ENCODE measurements at places on chromosomes 3 and 15.
A peak's percentile ranks its signal among the peaks of the same experiment; 100 is the strongest.

DNA sequence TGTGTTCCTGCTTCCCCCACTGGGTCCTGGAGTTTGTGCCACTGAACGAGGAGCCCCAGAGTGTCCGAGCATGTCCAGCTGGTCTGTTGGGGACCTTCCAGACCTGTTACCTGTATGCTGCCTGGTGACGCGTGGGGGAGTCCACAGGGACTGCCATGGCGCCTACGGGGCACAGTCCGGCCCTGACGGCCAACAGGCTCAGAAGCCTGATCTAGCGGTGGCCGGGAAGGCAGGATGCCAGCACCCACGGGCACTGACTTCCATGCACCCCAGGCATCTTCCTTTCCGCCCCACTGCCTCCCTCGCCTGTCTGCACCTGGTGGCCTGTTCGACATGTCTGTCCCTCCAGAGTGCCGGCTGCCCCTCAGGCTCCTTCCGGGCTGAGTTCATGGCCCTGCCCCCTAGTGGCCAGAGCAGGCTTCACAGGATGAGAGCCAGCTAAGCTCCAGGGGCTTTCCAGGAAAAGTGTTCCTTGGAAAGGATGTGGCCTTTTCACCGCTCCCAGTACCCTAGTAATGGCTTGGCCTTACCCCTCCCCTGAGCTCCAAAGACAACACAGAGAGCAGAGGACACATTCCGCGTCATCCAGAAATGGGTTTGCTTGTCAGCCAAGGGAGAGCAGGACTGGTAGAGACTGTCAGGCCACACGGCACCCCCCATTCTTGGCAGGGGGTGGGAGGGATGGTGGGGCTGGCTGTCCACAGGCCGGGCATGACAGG lies 35.7 kb downstream of the NGRN start:
- DNase-seq: peak; percentile 46

GRCh38 chr3:11770477-11771391 lies 76.0 kb downstream of the TAMM41 start:
- DNase-seq: peak; percentile 90

- no peak for DNase-seq
Measured at GRCh38 chr3:141938011-141938500, 61.6 kb downstream of the ATP1B3 start.

DNA sequence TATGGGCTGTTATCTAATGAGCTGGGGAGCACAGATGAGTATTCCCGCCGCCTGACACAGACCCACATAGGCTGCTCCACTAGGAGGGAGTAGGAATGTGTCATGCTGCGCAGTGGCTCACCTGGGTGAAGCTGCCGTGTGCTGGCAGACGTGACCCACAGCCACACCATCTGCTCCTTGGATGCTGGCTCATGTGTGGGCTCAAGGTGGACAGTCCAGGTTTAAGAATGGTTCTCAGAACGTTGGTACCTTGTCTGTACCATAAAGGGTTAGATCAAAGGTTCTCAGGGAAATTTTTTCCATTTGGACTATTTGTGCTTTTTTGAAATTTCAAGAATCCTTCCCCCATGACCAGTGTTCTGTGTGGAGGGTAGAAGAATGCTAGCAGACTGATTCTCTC lies 338.9 kb upstream of the TRIM42 start:
- no peak for DNase-seq

DNA sequence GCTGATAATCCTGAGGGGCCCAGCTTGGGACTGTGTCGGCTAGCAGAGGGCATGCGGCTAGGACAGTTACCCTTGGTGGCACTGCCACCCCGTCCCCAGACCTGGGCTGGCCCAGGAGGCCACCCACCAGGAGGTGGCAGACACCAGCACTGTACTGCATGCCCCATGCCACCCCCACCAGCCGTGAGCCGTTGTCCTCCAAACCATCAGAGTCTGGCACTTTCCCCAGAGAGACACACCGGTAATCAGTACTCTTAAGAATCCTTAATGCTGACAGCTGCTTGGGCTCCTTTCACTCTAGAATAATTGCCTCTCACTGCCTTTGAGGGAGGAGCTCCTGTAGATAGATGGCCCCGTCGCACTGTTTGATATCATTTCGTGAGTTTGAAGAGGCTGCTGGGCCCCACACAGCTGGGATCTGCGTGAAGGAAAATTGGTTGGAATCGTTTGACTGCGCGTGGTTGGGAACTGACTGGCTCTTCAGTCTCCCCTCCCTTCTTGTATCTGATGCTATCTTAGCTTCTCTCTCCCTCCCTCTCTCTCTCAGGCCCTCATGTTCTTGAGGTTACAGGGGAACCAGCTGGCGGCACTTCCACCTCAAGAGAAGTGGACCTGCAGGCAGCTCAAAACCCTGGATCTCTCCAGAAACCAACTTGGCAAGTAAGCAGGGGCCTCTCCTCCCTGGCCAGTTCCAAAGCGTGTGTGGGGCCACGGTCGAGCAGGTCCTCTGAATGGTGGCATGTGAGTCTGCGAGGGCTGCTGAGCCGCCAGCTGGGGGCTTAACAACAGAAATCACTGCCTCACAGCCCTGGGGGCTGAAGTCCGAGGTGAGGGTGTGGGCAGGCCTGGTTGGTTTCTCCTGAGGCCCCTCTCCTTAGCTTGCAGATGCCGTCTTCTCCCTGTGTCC lies 94.9 kb downstream of the LRRK1 start:
- DNase-seq: peak; percentile 33

- DNase-seq: no peak
Measured at GRCh38 chr3:67421912-67422311, 232.5 kb downstream of the SUCLG2 start.

GRCh38 chr3:44280631-44281030 lies 38.9 kb downstream of the TOPAZ1 start:
- no peak for DNase-seq

- DNase-seq: no peak
Measured at GRCh38 chr3:62277986-62278385, 95.4 kb downstream of the FEZF2 start.

GRCh38 chr3:11774296-11774877 lies 72.3 kb downstream of the TAMM41 start:
- peak; percentile 16 for DNase-seq

DNA sequence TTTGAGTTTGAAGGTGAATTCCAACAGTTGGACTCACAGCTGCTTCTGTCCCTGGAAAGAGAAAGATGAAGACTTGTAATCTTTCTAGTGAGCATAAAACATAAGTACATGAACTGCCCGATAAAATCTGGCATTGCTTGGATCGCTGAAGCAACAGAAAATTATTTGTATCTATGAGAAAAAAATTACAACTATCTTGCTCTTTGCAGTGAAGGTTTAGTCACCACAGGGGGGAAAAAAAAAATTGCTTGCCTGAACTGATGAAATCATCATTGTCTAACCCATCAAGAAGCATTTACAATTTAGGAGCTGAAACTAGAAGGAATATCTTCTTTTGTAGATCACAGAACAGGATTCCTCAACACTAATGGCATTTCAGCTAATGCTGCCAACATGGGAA lies 20.0 kb downstream of the TMEM207 start:
- no peak for DNase-seq

DNA sequence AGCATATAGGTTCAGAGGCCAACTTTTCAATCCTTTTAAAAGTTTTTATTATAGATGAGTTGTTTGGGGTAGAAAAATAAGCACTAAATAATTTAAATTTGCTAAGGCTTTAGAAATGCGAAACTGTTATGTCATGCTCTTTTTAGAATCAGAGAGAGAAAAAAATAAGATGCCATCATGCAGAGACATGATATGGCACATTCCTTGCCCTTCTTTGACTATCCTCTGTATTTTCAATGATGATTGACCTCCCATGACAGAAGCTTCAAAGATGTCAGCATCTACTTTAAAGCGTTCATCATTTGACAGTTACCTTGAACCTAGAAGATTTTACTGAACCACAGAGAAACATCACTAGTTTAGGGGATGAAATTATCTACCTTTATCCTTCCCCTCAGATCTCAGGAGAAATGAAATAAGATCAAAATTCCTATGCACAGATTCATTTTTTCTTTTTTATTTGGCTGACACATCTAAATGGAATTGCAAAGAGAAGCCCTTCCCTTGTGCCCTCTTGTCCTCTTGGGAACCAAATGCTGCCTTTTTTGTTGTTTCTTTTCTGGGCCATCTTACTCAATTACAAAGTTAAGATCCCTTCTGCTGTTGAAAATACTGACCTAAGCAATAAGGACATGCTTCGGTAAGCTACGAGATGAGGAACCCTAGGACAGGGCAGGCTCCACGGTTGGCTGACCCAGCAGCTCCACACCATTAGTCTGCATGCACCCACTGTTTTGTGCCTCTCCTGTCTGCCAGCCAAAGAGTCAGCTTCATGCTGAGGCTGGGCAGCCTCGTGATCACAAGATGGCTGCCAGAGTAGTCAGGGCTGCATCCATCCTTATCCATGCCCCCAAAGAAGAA lies 289.7 kb upstream of the TPM1 start:
- no peak for DNase-seq

DNA sequence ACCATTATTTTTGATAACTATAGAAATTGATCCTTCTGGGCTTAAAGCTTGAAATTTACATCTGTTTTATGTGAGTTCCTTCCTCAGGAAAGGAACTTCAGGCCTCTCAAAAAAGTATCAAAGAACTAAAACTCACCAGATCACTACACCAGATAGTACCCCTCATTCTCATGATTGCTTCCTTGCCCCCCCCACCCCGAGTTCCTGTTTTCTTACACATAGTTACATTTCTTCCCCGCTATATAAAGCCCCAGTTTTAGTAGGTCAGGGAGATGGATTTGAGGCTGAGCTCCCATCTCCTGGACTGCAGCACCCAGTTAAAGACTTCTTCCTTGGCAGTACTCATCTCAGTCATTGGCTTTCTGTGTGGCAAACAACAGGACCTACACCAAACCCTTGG lies 80.3 kb upstream of the HRH1 start:
- DNase-seq: no peak

GRCh38 chr3:31661286-31661685 lies 128.6 kb downstream of the STT3B start:
- DNase-seq: no peak

DNA sequence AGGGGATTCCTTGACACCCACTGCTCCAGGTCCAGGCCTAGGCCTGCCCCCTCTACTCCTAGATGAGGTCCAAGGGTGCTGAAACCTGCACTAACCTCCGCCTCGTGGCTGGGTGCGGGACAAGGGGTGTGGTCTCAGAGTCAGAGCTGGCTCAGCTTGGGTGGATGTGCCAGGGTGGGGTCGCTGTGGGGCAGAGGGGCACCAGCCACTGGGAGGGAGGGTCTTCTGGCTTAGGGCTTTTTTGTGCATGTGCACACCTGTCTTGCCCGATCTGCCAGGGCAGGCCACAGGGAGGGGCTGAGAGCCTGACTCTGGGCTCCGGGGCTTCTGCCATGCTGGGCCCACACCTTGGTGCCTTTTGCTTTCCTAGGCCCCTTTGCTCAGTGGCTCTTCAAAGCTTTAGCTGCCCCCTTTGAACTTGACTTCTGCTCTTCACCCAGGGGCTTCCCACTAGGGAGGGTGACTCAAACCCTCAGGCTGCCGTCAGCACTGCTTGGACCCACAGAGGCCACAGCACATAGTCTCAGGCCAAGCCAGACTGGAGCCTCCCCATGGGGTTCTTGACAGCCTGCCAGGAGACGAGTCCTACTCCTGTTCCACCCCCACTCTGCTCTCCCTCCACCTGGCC lies 73.0 kb downstream of the KLF13 start:
- DNase-seq: peak; percentile 50

- no peak for DNase-seq
Measured at GRCh38 chr15:53534105-53534839, 225.2 kb downstream of the WDR72 start.

DNA sequence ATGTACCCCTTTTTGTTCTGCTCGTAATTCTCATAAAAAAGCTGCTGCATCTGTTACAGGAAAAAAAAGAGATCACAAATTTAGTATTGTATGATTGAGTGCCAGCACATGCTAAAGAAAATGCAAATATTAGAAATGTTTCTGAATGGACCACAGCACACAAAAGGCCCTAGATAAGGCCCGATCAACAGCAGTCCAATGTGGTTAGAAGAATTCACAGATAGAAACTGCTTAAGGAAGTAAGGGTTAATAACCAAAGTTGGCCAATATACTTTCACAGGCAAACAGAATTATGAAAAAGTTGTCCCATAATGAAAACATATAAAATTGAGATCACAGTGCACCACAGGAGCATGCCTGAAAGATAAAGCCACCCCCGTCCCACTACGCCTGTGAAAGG lies 72.9 kb downstream of the CHSY1 start:
- DNase-seq: no peak

- no peak for DNase-seq
Measured at GRCh38 chr15:57586661-57587424, 4.9 kb upstream of the MYZAP start.

GRCh38 chr15:56532721-56533460 lies 68.0 kb upstream of the MNS1 start:
- peak; percentile 62 for DNase-seq

DNA sequence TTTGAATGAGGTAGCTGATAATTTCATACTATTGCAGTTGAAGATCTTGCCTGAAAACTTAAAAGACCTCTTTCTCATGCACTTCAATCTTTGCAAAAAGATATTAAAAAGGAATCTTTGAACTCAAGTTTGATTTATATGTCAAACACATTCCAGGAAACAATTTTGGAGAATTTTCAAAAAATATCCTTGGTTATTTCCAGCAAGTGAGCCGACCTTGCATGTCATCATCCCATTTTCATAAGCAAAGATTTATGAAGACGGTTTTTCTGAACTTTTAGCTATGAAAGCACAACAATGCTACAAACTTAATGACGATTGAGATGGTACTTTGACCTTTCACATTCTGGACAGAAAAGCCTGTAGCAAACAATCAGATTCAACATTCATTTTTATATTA lies 95.6 kb downstream of the RFX7 start:
- no peak for DNase-seq

- DNase-seq: no peak
Measured at GRCh38 chr15:48266024-48266689, 60.1 kb downstream of the SLC12A1 start.

- no peak for DNase-seq
Measured at GRCh38 chr3:124149771-124150170, 157.8 kb upstream of the ROPN1 start.

GRCh38 chr3:118740722-118741290 lies 293.8 kb downstream of the IGSF11 start:
- DNase-seq: no peak

DNA sequence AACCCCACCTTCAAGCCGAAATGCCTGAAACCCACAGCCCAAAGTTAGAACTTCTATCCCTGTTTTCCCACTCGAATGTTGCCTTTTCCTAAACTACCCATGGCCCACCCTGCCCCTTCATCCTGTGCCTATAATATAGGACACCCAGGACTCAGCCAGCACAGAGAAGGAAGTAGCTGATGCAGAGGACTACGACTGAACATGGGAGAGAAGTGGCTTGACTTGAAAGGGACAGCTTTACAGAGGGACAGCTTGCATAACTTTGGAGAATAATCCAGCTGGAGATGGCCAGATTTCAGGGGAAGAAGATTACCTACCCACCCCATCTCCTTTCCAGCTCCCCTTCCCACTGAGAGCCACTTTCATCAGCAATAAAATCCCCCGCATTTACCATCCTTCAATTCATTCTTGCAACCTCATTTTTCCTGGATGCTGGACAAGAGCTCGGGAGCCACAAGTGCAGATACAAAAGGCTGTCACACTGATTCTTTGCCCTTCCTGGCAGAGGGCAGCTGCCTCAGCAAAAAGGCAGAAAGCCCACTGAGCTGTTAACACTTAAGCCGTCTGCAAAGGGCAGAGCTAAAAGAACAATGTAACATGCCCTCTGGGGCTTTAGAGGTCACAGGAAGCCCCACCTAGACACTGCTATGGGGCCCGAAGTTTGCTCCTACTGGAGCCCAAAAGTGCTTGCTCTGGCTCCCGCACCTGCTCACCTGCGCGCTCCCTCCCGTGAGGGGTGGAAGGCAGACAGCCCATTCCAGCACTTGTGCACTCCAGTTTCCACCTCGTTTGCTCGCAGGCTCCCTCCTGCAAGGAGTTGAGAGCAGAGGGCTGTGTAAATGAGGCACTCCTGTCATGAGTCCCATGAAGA lies 224.0 kb downstream of the TBC1D5 start:
- no peak for DNase-seq

All from NCI-H345 (cell line).